ENCODE measurements at places on chromosomes 4 and X.

- DNase-seq: no peak
Measured at GRCh38 chr4:101356928-101357327, 9.6 kb upstream of the PPP3CA start.

- no peak for DNase-seq
Measured at GRCh38 chrX:150940844-150941495, 42.2 kb upstream of the HMGB3 start.

GRCh38 chr4:162506253-162506652, 342.5 kb upstream of the FSTL5 start:
- DNase-seq: no peak

GRCh38 chrX:17547658-17548057, 172.7 kb downstream of the NHS start:
- DNase-seq: no peak

DNA sequence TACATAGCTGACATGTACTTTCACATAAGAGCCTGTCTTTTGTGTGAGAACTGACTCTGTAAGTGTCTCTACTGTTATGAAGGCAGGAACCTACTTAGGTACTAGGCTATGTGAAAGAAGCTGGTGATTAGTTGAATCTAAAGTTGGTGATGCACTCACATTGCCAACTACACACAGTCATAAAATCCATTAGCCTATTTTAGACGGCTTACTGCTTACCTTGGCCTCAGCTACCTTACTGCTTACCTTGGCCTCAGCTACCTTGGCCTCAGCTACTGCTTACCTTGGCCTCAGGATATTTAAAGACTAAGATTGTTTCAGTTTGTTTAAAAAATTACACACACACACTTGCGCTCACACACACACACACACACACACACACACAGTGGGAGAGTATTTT, 549.7 kb downstream of the IL1RAPL1 start:
- DNase-seq: no peak

GRCh38 chrX:132365490-132365889, 123.3 kb downstream of the MBNL3 start:
- DNase-seq: no peak

- no peak for DNase-seq
Measured at GRCh38 chr4:185773419-185773818, 38.6 kb downstream of the SORBS2 start.

- DNase-seq: no peak
Measured at GRCh38 chr4:78185117-78185516, 128.0 kb downstream of the FRAS1 start.

- no peak for DNase-seq
Measured at GRCh38 chr4:188005561-188005960, 10.0 kb downstream of the ZFP42 start.

- peak; percentile 43 for DNase-seq
Measured at GRCh38 chr4:10115271-10115796, 1.3 kb downstream of the WDR1 start.

DNA sequence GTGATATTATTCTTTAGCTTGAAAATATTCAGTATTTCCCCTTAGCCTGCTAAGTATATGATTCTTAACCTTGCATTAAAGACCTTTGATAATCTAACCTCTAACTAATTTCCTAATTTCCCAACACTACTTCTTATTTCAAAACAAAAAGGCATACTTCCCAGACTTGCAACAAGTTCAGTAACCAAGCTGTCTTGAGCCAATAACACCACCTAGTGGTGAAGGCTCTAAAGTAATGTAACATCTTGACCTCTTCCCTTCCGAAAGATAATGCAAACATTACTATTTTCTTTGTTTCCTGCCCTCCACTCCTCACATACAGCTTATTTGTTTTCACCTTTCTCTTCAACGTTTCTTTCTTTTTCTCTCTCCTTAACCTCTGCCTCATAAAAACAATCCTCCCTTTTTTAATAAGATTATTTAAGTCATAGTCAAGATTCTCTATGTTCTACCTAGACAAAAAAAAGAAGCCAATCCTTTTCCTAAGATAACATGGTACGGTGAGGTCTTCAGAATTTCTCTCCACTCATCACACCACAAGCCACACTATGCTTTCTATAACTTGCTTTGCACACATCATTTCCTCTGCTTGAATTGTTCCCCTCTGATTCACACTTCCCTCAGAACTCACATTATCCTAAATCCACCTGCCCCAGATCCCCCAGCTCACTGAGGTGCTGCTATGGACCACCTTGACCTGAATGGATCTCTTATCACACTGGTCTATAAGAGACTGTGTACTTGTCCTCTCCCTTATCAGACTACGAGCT, 3.5 kb downstream of the FAT1 start:
- DNase-seq: no peak

DNA sequence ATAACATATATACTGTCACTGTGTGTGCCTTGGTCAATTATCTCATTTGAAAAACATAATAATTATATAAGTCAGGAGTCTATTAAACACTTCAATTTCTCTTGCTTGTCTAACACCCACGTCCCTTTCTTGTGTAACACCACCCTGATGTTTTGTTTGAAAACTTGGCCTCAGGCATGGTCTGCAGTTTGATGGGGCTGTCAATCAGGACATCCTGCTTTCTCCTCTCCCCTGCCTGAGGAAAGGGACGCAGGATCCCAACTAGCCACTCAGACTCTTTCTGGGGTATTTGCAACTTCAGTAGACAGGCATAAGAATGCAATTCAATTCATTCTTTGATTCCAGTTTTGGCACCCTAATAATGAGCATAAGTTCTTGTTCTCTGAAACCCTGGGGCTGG, 48.8 kb downstream of the DKK2 start:
- no peak for DNase-seq

DNA sequence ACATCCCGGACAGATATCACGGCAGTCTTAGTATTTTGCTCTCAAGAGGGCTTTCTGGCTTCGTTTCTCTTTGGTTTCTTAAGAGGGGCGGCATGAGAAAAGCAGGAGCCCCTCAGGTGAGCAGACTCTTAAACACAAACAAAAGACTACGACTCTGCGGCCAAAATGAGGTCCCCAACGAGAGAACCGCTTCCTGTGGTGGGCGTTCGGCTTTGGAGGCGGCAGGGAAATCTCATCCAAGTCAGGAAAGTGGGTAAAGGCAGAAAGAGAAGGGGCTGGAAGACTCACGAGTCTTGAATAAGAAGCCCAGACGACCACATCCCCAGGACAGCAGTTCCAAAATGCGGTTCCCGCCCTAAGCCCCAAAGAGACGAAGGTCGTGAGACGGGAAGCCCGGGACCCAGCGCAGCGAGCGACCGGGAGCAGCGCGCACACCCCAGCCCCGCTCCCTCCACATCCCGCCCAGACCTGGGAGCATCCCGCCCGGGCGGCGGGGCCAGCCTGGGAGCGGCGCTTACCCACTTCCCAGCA, 409 bp downstream of the UGDH start:
- peak; percentile 11 for DNase-seq

GRCh38 chr4:152456609-152457008, 79.3 kb downstream of the FBXW7 start:
- no peak for DNase-seq

DNA sequence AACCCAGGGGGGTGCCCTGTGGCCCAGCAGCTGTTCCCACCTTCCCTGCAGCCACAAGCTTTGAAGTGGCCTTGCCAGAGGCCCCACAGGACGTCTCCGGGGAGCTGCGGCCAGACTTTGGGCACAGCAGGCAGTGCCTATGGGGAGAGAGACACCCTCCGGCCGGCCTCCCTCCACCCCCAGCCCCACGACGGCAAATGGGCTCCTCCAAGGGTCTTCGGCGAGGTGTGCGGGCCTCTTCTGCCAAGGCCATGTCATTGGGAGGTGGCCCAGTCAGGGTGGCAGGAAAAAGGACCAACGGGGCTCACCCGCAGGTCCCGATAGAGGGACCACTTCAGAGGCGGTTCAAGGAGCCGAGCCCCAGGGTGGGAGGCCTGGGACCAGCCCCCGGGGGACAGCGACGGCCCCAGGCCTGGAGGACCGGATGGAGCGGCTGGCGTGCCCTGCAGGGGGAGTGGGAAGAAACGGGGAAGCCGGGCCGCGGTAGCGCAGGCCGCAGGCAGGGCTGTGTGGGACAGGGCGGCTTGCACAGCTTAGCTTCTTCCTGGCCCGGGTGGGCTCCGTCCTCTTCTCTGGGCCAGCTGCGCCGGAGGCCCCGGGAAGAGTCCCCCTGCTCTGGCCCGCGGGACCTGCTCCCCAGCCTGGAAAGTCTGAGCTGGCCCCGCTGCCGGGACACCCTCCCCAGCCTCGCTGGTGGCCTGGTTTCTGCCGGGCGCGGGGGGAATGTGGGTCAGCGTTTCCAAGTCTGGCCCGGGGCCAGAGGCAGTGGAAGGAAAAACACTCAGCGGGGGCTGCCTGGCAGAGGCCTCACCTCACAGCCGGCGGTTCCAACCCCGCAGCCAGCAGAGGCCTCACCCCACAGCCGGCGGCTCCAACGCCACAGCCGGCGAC, 21.9 kb upstream of the SPON2 start:
- no peak for DNase-seq

DNA sequence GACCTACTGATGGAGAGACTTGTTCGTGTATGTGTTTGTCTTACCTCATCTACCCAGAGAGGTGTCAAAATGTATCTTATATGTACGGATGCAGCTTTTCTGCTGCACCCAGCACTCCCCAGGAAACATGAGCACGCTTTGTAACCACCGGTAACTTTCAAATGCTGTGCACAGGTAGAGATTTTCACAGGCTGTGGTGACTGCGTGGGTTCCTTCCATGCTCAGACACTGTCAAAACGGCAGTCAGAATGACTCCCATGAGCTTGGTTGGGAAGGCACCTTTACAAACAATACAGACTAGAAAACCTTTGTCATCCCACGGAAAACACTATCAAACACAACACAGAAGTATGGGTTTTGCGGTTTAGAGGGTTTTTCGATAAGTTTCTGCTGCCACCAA, 28.2 kb downstream of the F11 start:
- DNase-seq: no peak

DNA sequence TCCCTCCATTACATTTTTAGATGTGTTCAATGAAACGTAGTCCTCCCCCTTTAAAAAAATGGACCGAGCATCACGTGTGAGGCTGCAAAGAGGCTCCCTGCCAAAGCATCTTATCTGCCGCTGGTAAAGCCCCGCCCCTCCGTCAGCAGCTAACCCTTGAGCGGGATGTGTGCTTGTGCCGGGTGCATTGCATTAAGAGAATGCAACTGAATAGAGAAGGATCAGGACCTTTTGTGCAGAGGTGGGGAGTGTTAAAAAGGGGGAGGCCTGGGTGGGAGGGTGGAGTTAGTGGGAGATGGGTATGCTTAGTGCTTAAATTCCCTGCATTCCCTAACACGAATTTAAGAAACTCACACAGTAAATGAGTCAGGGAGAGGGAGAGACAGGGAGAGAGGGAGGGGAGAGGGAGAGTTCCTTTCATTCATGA, 66.0 kb downstream of the TBL1X start:
- DNase-seq: peak; percentile 56

GRCh38 chr4:3523628-3524221, 8.5 kb downstream of the LRPAP1 start:
- no peak for DNase-seq

DNA sequence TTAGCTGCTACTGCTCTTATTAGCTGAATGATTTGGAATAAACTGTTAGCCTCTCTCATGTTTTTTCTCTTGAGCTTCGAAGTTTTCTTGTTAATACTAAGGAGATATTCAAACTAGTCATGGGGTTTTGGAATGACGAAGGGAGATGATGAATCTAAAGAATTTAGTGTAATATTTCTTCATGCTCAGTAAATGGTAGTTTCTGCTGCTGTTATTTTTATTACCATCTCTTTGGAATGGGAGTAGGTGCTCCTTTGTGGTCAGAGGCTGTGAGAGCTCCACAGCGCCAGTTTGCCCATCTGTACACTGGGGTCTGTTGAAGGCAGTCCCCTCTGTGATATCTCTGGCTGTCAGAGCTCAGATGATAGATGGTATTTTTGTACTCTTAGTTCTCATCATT, 33.7 kb downstream of the HTT start:
- no peak for DNase-seq

DNA sequence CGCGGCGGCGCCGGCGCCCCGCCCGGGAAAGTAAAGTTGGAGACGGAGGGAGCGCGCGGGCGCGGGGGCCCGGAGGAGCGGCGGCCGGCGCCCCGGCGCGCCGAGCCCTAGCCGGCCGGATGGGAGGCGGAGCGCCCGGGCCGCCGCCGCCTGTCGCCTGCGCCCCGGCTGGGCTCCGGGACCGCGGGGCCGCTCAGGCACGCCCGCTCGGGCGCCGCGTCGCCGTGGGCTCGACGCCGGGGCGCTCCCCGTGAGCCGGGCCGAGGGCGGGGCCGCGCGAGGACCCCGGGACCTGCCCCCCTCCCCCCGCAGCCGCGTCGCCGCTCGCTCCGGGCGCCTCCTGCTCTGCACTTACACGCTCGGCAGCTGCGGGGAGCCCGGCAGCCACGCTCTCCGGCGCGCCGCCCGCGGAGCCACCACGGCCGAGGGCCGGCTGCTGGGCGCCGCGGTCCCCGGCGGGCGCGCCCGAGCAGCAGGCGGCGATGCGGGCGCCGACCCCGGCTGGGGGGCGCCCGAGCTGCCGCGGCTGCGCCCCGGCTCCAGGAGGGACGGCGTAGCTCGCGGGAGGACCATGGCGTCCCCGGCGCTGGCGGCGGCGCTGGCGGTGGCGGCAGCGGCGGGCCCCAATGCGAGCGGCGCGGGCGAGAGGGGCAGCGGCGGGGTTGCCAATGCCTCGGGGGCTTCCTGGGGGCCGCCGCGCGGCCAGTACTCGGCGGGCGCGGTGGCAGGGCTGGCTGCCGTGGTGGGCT, at the start of gene ADRA2C:
Gene ADRA2C, plus strand, starts transcription at position 350 of the 749 bp plus-strand sequence. Its CDS starts 222 bp downstream, at position 572.
- no peak for DNase-seq

GRCh38 chrX:133495464-133496391, 80.4 kb upstream of the GPC4 start:
- no peak for DNase-seq

DNA sequence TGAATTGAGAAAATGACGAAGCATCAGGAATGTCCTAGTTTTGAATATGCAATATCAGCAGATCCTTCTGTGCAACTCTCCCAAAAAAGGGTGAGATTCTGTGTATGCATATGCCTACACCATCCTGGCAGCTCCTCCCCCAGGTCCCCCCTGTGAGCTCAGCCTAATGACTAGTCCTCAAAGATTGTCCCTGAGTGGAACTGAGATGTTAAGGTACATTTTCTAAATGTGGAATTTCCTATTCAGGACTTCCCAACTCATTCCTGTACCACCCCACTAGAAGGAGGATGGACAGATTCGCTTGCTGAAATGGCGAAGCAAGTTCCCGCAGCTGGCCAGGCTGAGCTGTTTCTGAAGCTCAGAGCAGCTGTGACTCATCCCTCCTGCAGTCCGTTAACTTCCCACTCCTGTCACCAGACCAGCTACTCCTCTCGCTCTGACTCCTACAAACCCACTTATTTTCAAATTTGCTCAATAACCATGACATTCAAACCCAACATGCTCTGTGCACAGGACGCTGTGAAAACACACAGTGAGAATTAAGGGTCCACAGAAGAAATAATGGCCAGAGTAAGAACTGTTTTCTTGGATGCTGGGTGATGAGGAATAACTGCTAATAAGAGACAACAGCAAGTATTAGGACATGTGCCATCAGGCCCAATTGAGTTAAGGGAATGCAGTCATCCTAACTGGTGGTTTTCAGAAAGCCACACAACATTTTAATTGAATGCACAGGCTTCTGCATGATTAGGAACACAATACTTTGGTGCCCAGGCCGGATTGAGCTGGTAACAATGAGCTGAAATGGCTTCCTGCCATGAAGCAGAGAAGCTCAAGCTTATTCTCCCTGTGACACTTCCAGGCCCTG, 40.0 kb upstream of the IRF2 start:
- DNase-seq: peak; percentile 50

GRCh38 chrX:16695079-16695676, 17.3 kb downstream of the CTPS2 start:
- DNase-seq: peak; percentile 44

Data from CD4-positive, alpha-beta T cell treated with Interleukin-1 beta for 1 hour (primary cell).